ENCODE measurements at places on chromosomes 7 and 10.

GRCh38 chr7:112065758-112066157 is 140.4 kb downstream of the DOCK4 start:
- no peak for DNase-seq

DNA sequence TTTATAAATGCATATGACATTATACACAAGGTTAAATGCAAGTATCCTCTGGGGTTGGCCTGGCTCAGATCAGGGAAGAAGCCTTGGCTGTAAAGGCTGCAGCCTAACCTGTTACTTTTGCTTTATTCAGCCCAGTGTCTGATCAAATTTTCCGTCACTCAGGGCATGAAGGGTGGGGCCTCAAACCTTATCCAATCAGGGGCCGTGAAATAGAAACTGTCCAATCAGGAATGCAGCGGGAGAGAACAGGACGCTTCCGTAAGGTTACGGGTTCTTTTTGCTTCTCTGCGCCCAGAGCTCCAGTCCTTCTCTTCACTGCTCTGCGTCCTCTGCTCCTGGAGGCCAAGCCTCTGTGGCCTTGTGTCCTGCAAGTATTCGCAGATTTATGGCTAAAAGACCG is at the start of gene ZNF716:
Gene ZNF716, plus strand, starts transcription at position 274 of the 400 bp plus-strand sequence. Its CDS starts 112 bp downstream, at position 386.
- DNase-seq, result no peak

DNA sequence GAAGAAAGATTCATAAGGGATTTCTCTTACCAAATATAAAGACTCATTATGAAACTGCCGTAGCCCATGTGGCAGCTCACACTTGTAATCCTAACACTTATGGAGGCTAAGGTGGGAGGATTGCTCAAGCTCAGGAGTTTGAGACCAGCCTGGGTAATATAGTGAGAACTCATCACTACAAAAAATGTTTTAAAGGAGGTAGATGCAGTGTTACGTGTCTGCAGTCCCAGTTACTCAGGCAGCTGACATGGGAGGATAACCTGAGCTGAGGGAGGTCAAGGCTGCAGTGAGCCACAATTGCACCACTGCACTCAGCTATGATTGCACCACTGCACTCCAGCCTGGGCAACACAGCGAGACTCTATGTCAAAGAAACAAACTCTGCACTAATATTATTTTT is 18.1 kb upstream of the DNA2 start:
- no peak for DNase-seq

DNA sequence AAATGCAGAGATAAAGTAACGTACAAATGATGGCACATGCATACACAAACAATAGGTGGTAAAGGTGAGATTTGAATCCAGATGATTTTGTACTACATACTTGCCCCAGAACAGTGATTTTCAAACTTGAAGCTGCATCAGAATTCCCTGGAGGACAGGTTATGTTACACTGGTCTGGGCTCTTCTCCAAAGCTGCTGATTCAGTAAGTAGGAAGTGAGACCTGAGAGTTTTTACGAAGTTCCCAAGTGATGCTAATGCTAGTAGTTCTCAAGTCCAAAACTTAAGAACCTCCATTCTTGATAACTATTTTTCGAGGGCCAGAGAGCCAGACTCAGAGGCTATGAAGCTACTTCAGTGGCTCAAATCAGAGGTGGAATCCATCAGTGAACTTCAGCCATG is 159.0 kb upstream of the POM121L12 start:
- DNase-seq, result no peak

- DNase-seq, result no peak
Observed at GRCh38 chr7:8190119-8190895, 71.7 kb downstream of the ICA1 start.

DNA sequence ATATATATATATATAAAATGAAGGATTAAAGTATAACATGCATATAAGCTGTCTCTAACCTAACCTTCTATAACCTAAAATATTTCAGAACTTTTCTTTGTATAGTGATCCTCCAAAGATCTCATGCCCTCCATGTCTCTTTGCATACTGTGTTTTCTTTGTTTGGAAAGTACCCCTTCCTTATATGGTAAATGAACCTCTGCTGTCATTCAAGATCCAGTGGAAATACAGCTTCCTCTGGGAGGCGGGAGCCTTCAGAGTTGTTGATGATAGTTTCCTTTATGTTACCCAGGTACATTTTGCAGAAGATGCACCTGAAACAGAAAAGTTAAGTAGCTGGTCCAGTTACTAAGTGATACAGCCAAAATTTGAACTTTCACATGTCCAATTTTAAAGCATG is 233.3 kb upstream of the FOXP2 start:
- no peak for DNase-seq

DNA sequence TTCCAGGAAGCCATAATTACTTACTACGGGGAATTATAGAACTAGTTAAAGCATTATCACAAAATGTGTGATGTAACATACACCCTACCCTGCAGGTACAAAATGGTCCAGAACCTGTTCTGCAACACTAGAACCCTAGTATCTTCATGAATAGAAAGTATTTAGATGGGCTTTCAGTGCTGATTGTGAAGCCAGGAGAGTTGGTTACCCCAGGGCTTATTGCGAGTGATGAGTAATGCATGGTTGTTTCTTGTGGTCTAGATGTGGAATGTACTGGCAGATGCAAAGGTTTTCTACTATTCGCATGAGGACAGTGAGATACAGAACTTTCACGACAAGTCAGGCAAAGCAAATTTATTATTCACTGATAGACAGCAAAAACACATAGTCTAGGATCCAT is 33.6 kb upstream of the AGR3 start:
- DNase-seq, result no peak

GRCh38 chr7:12386313-12386740 is 17.3 kb downstream of the VWDE start:
- DNase-seq, result no peak

- no peak for DNase-seq
Observed at GRCh38 chr10:112250555-112250954, 32.6 kb upstream of the TECTB start.

- DNase-seq, result peak; percentile 37
Observed at GRCh38 chr7:33769930-33770329, 135.4 kb upstream of the BMPER start.

- no peak for DNase-seq
Observed at GRCh38 chr10:115774721-115775120, 498.3 kb downstream of the GFRA1 start.

- no peak for DNase-seq
Observed at GRCh38 chr7:81439591-81439990, 330.3 kb downstream of the HGF start.

DNA sequence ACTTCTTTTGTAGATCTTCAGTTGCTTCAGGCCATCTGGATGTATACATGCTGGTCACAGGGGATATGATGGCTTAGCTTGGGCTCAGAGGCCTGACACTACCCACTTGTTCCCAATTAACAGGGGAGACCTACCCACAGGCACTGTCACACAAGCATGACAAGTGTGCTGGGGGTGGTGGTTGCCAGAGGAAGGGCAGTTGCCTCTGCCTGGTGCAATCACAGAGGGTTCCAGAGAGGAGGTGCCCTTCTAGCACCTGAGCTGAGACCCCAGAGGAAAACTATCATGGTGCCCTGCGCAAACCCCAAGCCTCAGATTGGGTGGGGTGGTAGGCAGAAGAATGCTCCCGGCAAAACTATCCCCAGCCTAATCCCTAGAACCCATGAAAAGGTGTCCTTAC is 65.6 kb upstream of the NANOS1 start:
- no peak for DNase-seq

- no peak for DNase-seq
Observed at GRCh38 chr7:154928136-154929005, 74.6 kb downstream of the PAXIP1 start.

DNA sequence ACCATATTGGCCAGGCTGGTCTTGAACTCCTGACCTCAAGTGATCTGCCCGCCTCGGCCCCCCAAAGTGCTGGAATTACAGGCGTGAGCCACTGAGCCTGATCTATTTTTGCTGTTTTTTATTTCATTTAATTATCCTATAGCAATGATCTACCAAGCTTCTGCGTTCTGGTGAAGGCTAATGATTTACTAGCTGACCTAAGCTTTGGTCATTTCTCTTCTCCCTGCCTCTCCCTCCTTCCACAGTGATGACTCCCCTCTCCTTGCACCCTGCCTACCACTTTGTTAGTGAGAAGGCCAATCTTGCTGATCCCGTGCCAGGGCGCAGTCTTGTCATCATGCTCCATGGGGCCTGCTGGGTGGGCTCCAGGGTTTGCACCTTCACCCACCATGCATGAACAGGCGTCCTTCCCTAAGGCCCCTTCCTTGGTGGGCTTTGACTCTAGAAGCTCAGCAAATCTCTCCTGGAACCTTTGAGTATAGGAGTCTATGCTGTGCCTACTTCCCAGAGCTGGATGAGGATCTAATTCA is 11.9 kb upstream of the ZCCHC24 start:
- no peak for DNase-seq

DNA sequence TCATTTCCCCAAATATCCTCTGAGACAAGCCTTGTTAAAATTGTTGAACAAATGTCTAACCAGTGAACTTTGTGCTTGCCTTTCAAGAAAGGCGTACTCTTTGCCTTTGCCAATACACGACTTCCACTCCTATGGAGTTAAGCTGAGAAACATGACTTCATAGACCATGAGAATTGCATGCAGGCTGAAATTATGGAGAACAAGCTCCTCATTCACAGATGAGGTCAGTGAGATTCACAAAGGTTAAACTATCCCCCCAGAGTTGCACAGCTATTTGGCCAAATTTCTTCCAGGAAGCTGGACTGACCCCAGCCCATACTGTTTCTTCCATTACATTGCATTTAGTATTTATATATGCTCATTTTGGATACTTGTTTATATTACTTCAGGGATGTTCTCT is 221.4 kb upstream of the SEMA3C start:
- DNase-seq, result no peak

DNA sequence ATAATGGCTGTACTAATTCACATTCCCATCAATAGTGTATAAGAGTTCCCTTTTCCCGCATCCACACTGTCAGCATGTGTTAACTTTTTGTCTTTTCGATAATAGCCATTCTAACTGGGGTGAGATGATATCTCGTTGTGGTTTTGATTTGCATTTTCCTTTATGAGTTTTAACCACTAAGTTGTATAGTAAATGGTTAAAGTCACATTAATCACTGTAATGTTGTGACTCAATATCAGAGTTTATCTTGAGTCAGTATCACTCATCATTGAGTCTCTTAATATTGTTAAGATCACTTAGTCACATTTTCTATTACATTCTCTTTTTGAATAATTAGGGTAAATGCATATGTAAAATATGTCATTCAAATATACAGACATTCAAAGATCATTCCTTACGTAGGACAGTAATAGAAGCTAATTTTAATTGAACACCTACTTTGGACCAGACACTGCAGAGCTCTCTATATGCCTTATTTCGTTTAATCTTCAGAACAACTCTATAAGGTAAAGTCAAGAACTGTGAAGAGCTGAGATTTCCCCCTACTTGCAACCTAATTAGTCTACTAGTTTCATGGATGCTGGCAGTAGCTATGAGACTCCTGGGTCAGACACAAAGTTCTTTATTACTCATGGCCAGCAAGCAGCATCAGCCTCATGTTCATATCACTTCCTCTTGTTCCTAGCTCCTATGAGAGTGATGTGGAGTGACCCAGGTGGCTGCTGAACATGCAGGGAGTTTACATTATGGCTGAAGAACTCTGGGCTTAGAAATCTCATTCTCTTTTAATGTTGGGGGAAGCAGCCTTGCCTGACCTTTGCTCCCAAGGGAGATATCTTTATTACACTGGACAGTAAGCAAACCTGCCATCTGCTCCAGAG is 30.5 kb downstream of the CREB5 start:
- DNase-seq, result no peak

DNA sequence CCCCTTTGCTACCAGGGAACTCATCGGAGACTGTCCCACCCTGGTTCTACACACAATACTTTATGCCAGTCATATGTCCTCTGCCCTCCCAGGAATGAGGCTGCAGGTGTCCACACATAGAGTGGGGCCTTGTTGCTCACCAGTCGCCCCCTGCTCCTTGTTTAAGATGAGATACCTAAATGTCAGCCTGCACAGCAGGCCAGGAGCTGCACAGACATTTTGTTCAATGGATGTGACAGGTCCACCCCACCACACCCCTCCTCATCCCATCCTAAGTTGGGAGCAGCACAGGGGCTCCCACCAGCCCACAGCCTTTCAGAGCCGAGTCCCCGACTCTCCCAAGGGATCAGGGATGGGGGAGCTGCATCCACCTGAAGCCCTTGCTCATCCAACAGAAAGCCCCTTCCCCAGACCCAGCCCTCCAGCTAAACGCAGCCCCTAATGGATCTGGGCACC is 6.2 kb upstream of the GRID1 start:
- DNase-seq, result no peak

- DNase-seq, result no peak
Observed at GRCh38 chr10:98528805-98529183, 82.1 kb upstream of the HPS1 start.

Measured in upper lobe of left lung (tissue), 6 donors.